ENCODE measurements at places on chromosomes 5 and 9.

- DNase-seq = peak; percentile 35
These were observed 12.7 kb upstream of the THG1L start for GRCh38 chr5:157718519-157718918.

GRCh38 chr5:6570530-6570929 lies 62.3 kb downstream of the NSUN2 start:
- DNase-seq = no peak

DNA sequence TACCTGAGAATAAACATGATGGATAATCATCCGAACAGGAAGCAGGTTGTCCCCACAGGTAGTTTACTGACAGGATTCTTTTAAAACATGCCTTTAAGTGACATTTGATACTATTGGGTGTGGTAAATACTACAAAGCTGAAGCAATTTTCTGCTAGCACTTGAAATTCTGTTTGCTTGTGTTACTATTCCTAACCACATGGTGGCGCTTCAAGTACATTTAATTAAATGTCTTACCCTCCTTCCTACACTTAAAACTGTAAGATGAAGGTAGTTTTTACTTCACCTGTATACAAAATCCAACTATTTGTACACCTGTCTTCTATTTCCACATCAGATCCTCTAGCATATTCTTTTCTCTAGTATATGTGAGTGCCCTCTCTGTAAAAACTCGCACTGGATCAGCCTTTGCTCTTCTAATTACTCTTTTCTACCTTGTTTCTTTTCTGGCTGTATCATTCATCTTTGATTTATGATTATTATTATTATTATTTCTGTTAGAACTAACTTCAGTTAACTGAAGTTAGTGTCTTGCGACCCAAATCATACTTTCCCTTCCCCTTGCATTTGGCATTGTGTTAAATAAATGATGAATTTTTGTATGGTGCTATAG lies 18.4 kb downstream of the SLC25A46 start:
- peak; percentile 17 for DNase-seq

DNA sequence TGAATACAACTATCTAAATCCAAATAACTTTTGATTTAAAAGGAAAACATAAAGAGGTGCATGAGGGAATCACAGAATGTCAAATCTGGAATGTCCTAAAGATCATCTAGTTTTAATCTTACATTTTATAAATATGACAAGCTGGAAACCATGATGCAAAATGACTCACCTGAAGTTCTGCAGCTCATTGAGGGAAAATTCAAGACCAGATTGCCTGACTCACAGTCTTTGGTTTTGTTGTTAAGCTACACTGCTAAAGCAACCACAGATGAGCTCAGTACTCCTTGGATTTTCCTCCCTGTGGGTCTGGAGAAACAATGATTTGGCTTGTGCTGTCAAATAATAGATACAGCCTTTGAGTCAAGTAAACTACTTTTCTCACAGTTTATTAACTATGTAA lies 19.1 kb upstream of the EDIL3 start:
- DNase-seq = no peak
